ENCODE measurements at places on chromosomes 7 and 10.
A peak's percentile ranks its signal among the peaks of the same experiment; 100 is the strongest.

DNA sequence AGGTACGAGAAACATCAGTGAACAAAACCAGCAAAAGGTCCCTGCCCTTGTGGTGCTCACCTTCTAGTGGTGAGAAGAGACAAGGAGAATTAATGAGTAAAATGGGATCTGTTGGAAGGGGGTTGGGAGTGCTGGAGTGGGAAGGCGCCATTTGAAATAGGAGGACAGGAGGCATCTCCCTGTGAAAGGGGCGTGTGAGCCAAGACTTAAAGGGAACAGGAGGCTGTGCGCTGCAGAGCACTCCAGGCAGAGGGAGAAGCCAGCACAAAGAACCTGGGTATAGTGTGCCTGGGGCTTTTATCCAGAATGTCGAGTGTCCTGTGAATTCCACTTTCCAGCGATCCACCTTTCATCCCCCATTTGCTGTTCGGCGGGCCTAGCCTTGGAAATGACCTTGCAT is 497.9 kb upstream of the GALNT17 start:
- DNase-seq, result no peak

GRCh38 chr10:112967200-112967599 is 17.2 kb downstream of the TCF7L2 start:
- peak; percentile 60 for DNase-seq

DNA sequence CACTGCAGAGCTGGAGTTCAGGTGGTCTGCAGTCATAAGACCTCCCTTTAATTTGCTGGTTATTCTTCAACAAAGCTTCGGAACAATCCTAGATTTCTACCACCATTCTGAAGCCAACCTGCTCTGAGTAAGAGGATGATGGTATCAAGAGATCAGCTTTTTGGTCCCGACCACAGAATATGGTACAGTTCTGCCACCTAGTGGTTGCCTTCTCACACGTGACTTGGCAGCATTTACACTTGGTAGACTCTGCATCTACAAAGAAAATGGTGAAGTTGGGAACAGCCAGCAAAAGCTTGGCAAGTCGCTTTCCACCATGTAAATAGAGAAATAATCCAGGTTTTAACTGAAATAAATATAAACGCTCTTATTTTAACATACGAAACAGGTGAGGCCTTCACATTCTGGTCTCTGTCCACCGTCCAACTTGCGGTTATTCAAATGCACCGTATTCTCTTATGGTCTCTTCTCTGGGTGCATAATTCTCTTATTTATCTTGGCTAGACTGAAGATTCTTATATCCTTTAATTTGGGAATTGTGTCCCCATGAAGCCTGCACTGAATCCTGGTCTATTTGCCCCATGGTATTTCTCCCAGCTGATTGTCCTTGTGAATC is 173.9 kb upstream of the GRM3 start:
- DNase-seq, result peak; percentile 41

GRCh38 chr10:8418631-8419030 is 364.1 kb downstream of the GATA3 start:
- no peak for DNase-seq

- no peak for DNase-seq
Observed at GRCh38 chr10:98402478-98402877, 12.5 kb downstream of the PYROXD2 start.

DNA sequence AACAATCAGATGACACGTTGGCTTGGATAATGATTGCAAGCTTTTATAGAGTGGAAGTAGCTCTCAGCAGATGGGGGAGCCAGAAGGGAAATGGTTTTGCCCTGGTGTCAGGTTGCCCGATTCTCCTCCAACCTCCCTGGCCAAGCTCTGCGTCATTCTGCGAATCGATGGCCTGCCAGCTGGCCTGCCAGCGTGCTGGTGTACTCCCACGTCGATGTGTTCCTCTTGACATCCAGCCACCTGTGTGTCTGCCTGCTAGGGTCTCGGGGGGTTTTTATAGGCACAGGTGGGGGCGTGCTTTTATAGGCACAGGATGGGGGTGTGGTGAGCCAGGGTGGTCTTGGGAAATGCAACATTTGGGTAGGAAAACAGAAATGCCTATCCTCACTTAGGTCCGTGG is 4.6 kb downstream of the NET1 start:
- no peak for DNase-seq

DNA sequence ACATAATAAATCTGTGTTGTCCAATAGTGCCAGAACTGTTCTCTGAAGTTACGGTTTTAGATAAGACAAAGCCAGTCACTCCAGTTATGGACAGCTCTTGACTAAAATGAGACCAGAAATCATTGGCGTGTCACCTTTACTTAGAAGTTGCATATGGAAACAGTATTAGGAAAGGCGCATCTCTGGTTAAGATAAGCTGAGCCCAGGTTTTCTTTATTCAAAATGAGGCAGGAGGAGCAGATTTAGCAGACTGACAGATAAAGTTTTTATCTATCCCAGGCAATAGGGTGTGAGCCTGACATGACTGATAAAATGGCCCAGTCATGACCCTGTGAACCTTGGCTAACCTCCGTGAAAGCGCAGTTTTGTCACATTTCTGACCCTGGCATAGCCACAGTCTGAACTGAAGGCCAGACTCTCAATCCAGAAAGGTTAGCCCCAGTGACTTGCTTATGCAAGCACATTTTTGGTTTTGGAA is 4.2 kb downstream of the CYP26A1 start:
- DNase-seq, result no peak

GRCh38 chr10:84089162-84089561 is 50.1 kb upstream of the GHITM start:
- no peak for DNase-seq

- DNase-seq, result no peak
Observed at GRCh38 chr7:127950233-127950935, 80.9 kb downstream of the LRRC4 start.

- no peak for DNase-seq
Observed at GRCh38 chr7:130273081-130273932, 6.6 kb downstream of the CPA2 start.

All from AG08395 (cell line).